NCI-H1930 (cell line): ENCODE measurements at places on chromosomes 16 and 17.

- DNase-seq = no peak
Observed at GRCh38 chr16:62676306-62676705, 640.1 kb upstream of the CDH8 start.

DNA sequence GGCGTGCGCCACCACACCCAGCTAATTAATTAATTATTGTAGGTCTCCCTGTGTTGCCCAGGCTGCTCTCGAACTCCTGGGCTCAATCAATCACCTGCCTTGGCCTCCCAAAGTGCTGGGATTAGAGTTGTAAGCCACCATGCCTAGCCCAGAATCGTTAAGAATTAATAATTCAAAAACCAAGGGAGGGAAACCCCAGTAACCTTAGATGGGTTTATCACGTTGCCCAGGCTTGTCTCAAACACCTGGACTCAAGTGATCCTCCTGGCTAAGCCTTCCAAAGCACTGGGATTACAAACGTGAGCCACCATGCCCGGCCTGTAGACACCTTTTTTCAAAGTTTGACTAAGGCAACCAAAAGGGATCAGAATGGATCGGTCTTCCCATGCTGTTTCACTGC is 21.6 kb downstream of the CD300LF start:
- no peak for DNase-seq

DNA sequence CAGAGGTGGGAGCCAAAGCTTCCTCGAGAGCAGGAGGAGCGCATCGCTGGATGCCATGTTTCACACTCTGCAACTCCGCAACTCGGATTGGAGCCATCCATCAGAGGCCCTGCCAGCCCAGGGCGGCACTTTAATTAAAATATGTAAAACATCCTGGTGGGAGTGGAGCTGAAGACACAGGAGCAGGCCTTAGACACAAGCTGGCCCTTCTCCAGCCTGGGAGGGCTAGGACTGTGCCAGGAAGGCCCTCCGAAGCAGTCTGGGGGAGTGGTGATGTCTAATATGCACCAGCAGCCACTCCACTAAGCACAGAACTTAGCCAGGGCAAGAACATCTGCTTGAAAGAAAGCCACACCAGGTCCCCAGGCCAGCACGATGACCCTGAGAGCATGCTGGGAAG is 5.8 kb upstream of the CCDC182 start:
- DNase-seq = no peak

- no peak for DNase-seq
Observed at GRCh38 chr16:15571557-15571956, 71.4 kb downstream of the MARF1 start.

- no peak for DNase-seq
Observed at GRCh38 chr17:39759204-39759603, 21.5 kb downstream of the GRB7 start.

DNA sequence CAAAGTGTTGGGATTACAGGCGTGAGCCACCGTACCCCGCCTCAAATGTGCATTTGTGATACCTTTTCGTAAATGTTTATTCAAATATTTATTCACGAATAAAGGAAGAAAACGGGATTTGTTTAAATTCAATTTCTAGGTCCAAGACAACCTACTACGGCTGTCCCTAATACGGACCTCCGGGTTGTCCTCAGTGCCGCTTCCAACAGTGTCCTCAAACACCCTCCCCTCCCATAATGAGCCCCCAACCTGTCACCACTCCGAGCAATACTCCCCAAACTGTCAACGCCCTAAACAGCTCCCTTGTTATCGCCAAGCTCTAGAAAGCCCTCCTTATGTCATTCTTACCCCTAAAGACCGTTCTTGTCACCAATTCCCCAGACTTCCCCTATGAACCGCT is 539 bp upstream of the GABARAPL2 start:
- no peak for DNase-seq

DNA sequence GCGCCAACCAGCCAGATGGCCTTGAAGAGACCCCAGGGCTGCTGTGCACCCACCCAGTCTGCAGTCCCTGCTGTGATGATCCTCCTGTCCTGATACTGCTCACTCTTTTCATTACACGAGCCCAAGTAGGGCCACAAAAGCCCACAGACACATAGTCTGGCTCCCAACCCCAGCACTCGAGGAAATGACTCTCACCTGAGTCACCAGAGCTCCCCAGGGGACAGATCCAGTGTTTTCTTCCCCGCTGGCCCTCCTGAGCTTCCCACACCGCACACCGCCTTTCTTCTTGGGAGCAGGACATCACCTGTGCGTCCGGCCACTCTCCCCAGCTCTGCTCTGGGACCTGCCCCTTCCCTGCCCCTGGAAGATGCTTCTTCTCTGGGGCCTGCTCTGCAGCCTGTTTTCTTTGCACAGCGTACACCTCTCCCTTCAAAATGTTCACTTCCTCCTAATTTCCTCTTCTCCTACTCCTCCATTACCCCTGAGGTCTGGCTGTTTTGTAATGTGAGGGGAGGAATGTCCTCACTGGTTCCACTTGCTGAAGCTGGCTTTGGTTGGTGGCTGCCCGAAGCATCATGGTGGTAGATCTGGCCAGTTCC is 2.0 kb upstream of the SCN4A start:
- no peak for DNase-seq

- DNase-seq = no peak
Observed at GRCh38 chr16:53219795-53220454, 165.1 kb downstream of the CHD9 start.

- DNase-seq = peak; percentile 68
Observed at GRCh38 chr17:5055543-5055942, 20.3 kb upstream of the SLC52A1 start.

- no peak for DNase-seq
Observed at GRCh38 chr17:35934760-35935159, 4.2 kb upstream of the RDM1 start.

- DNase-seq = no peak
Observed at GRCh38 chr17:82788206-82789001, 36.5 kb downstream of the TBCD start.

GRCh38 chr17:31136319-31136718 is 41.5 kb downstream of the NF1 start:
- no peak for DNase-seq

GRCh38 chr17:80859002-80859941 is 132.4 kb upstream of the CHMP6 start:
- DNase-seq = no peak

- DNase-seq = no peak
Observed at GRCh38 chr17:80337195-80337895, 76.7 kb downstream of the RNF213 start.

DNA sequence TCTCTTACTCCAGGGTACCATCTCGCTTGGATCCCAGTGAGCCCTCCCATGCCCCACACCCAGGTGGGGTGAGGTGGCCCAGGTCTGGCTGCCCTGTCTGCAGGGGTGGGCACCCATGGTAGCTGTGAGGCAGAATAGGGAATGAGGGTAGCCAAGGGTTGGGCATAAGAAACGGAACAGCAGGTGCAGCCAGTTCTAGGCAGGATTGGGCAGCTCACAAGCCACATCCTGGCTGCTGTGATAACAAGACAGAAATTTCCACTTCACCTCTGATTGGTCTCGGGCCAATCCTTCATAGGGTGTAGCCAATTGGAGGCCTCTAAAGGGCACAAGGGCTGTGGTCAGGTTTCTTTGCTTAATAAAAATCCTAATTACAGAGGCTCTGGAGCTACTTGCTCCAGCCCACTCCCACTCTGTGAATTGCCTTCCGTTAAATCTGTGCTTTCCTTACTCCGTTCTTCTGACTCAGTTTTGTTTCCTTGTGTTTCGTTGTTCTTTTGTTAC is 1.5 kb upstream of the ARHGDIG start:
- DNase-seq = no peak

GRCh38 chr16:49275050-49275730 is 6.4 kb downstream of the CBLN1 start:
- DNase-seq = no peak

DNA sequence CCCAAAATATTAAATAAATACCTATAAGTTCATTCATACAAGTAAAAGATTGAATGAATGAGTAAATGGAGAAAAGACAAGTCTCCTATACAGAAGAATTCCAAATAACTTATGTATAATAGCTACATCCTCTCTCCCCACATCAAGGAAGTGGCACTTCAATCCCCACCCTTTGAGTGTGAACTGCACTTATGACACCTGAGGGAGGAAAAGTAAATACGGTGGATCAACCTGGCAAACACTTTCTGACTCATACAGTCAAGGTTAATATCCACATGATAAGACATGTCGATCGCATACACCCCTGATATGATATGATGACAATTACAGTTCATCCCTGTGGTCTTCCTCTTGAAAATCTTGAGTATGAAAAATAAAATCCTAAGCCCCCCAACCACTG is 18.0 kb downstream of the SLFN12L start:
- no peak for DNase-seq

DNA sequence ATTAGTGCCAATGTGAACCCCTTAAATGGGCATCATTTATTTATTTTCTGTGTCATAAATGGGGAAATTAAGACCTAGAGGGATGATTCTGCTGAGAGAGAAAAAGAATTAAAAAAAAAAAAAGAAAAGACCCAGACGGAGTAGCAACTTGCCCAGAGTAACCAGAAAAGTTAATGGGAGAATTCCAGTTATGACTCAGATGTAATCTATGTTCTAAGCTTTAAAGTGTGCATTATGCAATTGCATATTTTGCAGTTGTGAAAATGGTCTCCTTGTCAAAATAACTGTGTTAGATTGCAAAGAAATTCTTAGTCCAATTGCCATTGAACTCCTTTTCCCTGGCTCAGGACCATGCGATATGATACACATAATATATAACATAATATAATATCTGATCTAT is 38.6 kb upstream of the TBX2 start:
- DNase-seq = no peak

GRCh38 chr17:75094871-75095399 is 7.2 kb downstream of the SLC16A5 start:
- no peak for DNase-seq

- DNase-seq = no peak
Observed at GRCh38 chr17:57614742-57615141, 130.4 kb downstream of the CCDC182 start.
